Activated CD8-positive, alpha-beta memory T cell treated with anti-CD3 and anti-CD28 coated beads, Interleukin-2, amount 10 ng/mL, durations not matched to agents 7 days and 5 days (primary cell): ENCODE measurements at places on chromosomes 16 and 17. TPM values are rescaled to one million over a fixed set of nuclear protein-coding genes. Genes with fewer than 3 reads are reported as not detected.

DNA sequence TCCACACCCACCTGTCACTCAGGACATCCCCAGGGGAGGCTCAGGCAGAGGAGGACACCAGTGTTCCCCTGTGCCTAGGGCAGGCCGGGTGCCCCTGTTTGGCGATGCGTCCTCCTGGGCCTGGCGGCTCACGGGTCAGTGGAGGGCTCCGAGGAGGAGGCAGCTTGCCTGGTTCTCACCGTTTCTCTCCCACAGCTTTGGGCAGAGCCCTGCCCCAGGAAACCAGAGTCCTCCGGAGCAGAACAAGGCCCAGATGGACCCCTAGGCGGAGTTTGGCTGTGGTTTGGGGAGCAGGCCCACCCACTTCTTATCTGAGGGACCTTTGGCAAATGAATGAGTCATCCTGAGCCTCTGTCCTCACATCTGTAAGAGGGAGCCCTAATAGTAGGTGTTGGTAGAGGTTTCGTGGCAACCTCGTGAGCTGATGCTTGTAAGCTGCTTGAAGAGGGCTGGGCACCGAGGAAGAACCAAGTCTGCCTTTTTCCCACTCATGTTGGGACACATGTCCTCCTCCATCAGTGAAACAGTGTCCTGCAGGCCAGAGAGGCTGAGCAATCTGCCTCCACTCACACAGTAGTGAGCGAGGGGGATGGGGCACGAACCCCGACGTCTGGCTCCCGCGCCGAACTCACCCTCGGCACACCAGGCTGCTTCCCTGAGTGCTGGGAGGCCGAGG is 247.0 kb upstream of the CIBAR2 start:
- DNase-seq, result no peak

GRCh38 chr16:24800586-24800985 is 45.2 kb upstream of the SLC5A11 start:
- DNase-seq, result no peak

DNA sequence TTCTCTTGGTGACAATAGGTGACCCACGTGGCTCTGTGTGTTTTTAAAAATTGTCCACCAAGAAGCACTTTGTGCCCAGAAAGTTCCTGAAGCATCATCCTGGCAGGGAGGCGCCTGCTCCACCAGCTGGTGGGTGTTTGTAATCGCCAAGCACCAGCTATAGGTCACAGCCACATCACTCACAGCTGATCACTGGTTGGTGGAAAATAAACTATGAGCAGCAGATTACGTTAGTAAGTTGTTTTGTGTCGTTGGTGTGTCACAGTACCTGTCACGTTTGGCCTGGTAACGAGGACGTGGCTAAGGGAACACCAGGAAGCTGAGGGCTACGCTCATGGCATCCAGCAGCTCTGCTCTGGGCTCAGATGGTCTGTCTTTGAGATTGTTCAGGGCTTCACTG is 10.1 kb downstream of the MRM3 start:
- no peak for DNase-seq

GRCh38 chr17:49820773-49821172 is 27.1 kb downstream of the TAC4 start:
- DNase-seq, result no peak

- no peak for DNase-seq
Measured at GRCh38 chr16:50386774-50387173, 18.0 kb upstream of the BRD7 start.

GRCh38 chr16:56400458-56400857 is 24.9 kb downstream of the AMFR start:
- DNase-seq, result no peak

DNA sequence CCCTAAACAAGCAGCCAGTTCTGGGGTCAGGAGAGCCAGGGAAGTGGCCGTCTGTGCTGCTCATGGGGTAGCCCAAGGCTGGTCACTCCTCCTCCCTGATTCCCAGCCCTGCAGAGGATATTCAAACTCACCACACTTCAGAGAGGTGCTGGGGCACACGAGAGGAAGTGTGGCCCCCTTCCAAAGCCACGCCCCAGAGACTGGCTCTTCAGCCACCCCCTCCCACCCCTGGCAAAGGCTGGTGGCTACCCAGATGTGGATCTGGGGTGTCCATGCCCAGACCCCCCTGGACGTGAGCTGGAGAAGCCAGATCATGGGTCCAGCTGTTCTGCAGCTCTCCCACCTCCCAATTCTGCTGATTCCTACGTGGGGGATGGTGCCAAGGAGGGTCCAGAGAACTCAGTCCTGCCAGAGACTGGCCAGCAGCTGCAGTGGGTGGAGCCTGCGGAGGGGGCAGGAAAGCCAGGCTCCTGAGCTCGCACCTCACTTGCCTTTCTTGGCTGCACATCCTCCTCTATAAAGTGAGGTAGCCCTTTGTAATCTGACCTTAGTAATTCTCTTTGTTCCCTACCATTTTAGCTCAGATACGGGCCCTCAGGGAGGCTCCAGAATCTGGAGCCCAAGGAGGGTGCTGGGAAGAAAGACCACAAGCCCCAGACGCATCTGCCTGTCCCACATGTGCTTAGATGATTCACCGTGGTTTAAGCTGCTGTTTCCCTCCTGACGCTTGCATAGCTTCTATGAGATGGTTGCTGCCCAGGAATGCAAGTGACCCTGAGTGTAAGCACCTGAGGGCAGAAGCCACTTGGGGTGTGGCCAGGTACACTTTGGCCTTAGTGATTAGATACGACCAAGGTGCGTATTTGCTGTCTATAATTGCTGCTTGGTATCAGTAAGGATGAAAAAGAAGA is 15.3 kb downstream of the SDK2 start:
- DNase-seq, result no peak

- no peak for DNase-seq
Measured at GRCh38 chr16:90018652-90019542, at the start of gene DBNDD1. Gene DBNDD1, minus strand, starts transcription at chr16:90019456. Its CDS starts 115 bp downstream, at chr16:90019341.

DNA sequence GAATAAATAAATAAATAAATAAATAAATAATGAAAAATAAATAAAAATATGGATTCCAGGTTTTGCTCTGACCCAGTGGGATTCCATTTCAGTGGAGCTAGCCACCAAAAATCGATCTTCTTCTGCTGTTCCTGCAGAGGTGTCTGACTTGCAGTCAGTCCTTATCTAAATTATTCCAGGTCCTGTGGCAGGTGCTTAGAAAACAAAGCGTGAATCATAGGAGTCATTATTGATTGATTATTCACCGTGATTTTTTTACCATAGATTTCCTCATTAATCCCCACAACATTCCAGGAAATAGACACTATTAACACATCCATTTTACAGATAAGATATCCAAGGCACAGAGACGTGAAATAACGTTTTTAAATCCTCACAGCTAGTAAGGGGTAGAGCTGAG is 31.5 kb upstream of the ABR start:
- DNase-seq, result no peak

DNA sequence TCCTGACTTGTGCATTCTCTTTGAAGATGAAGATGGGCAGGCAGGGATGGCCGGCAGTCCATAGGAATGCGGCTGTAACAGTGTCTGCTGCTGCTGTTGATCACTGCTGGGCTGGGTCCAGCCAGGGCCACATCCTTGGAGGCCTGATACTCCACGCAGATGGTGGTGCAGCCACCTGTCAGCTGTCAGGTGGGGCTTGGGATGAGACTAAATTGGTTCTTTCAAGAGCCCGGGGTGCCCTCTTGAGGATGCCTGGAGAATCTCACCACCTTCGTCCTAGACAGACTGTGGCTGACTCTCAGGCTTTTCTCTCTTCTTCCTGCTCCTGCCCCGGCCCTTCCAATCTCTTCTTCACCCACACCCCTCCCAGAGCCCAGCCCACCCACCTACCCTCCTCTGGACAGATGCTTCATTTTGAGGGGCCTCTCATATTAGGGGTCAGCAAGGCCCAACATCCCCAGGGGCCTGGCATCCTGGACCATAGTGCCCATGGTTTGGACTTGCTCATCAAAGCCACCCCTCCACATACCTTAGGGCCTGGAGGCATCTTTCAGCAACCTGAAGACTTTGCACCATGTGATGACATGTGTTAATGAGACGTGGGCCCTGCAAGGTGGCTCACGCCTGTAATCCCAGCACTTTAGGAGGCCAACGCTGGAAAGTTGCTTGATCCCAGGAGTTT is 19.1 kb downstream of the OSBPL7 start:
- peak; percentile 72 for DNase-seq

DNA sequence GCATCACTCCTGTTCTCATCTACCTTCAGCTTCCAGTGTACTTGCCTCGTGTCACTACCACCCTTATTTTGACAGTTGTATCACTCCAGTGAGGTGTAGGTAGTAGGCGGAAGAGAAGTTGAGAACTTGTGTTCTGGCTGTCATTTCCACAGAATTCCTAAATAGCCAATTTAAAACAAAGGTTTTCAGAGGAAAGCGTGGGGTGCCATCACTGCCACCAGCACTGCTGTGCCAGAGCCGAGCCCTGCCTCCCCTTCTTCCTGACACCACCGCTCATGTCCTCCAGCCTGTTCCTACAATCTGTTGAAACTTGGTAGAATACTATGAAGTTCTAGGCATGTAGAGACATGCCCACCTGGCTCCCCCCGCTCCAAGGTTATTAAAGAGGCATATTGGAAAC is 215.8 kb downstream of the TANC2 start:
- no peak for DNase-seq

DNA sequence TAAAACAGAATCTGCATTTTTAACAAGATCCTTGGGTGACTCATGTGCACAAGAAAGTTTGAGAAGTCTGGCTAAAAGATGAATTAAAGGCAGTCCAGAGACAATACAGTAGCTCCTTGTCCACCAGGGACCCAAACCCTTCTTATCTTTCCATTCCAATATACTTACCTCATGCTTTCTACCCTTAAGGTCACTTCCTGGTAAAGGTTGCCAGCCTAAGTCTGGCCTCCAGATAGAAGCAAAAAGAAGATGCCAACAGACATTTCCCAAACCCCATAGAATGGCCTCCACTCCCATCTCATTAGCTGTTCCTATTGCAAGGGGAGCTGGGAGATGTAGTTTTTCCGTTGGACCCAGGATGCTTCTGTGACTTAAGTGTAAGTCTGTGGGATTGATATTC is 101.4 kb upstream of the XYLT1 start:
- DNase-seq, result no peak

Gene SLC12A3
- total RNA-seq, result not detected

Gene ENPP7
- total RNA-seq, result 0.23 TPM

Gene PARN
- total RNA-seq, result 40.7 TPM

Gene SMIM36
- total RNA-seq, result not detected

Gene DNAAF8
- not detected for total RNA-seq

Gene TRAPPC2L
- 51.3 TPM for total RNA-seq

Gene GAS2L2
- total RNA-seq, result not detected

Gene CA7
- total RNA-seq, result not detected
